Stimulated activated CD8-positive, alpha-beta memory T cell treated with anti-CD3 and anti-CD28 coated beads, Interleukin-7, amount 100 ng/mL, for 4 hours (primary cell): ENCODE measurements at places on chromosomes 1 and 21.

DNA sequence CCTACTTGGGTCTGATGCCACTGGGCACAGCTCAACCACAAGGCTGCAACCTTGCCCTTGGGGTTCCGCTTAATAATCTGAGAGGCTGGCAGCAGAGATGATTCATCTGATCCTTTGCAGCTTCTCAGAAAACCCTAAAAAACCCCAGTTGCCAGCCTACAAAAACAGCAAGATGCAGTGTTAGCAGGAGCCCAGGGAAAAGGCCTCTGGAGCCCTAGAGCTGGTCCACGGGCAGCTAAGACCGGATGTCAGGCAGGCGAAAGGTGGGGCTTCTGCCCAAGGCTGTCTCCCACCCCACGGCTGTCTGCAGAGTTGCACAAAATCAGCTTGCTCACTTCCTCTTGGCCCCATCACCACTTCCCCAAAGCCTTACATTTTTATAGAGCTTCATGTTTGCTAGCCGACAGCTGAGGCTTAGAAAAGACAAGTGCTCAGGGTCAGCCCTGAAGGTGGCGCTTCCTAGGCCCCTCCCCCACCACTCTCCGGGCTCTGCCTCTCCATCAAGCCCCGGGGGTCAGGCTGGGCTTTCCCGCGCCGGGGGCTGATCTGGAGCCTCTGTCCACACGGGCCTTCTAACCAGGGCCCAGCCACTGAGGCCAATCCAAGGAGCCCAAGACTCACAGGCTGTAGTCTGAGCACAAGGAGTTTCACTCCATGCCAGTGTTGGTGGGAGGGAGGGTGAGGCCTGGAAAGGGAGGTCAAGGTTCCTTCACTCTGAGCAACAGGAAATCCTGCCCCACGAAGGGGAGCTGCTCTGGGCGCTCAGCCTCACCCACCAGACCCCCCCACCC is 4.2 kb upstream of the ADORA3 start:
- DNase-seq = peak; percentile 69

DNA sequence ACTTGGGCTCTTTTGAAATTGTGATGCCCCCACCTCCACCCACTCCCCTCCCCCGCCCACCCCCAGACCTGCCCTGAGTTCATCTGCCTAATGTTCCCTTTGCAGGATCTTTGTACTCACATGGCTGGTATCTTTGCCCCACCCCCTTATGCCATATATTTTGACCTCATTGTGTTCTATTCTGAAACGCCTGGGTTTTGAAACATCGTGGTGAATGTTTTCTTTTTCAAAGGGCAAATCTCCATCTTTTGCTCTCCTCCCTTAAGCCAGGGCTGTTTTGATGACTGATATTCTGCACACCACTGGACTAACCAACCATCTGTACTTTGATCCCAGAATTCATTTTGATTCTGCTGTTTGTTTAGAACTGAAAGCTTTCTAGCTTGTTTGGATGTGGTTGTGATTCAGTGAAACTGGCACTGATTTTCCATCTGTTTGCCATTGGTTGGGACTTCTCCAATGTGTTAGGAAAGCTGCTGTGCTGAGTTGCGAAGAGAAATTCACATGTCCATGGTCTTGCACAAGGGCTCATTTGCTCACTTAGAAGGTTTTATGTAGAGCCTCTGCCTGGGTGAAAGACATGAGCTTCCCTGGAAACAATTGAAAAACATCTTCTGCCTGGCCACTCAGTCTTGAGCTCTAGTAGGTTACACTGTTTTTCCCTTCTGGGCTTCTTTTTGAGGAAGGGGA is 16.5 kb downstream of the SMAP2 start:
- no peak for DNase-seq

GRCh38 chr1:54997711-54997986 is 1.1 kb upstream of the BSND start:
- no peak for DNase-seq

GRCh38 chr1:3457910-3458883 is 3.7 kb downstream of the ARHGEF16 start:
- DNase-seq = no peak

DNA sequence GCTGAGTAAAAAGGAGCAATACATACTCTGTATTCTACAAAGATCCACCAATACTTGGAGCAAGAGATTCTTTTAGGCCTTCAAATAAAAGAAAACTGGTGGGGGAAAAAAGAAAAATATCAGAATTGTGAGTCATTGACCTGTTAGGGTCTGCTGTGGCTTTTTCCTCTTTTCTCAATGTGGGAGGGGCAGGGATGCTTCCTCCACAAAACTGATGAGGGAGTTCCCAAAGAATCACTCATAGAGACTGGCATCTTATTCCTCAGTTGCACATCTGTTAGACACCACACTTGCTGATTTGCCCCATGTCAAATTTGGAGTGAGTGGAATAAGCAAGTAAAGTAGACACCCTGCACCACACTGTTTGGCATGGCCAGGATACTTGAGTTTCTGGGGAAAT is 16.6 kb downstream of the C1orf141 start:
- DNase-seq = no peak

- DNase-seq = no peak
These were observed 33.9 kb downstream of the APP start for GRCh38 chr21:26136671-26137070.

DNA sequence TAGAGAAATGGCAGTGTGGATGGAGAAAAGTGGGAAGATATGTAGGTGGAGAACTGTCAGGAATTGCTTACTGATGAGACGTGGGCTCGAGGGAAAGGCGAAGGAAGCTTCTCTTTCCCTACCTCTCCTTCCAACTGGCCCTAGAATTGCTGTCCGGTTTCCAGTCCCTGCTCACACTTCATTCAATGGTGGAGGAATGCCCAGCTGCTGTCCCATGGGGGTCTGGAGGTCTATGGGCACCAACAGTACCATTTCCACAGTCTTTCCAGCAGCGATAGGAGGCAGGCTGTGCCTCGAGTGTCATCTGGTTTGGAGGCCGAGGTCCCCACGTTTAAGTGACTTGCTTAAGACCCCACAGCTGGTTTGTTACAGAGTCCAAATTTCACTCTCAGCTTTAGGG is 31.5 kb upstream of the CD1D start:
- no peak for DNase-seq

GRCh38 chr1:233333086-233333485 is 5.6 kb downstream of the MAP3K21 start:
- no peak for DNase-seq

- no peak for DNase-seq
These were observed 8.1 kb upstream of the C1orf216 start for GRCh38 chr1:35726450-35727433.

DNA sequence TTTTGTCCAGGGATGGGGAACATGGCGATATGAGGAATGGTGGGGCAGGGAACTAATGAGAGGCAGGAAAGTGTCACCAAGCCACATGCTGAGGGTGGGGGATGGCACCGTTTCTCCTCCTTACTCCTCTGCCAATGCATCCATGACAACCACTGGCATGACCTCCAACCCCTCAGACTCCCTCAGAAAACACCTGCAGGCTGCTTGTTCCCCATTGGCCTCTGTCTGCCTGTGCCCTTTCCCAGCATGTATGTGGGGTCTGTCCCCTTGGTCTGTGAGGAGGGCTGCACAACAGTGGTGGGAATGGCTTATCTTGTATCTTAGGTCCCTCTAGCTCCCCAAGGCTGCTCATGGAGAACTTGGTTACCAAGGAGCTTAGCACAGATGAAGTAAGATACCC is 137.2 kb upstream of the NGF start:
- no peak for DNase-seq

DNA sequence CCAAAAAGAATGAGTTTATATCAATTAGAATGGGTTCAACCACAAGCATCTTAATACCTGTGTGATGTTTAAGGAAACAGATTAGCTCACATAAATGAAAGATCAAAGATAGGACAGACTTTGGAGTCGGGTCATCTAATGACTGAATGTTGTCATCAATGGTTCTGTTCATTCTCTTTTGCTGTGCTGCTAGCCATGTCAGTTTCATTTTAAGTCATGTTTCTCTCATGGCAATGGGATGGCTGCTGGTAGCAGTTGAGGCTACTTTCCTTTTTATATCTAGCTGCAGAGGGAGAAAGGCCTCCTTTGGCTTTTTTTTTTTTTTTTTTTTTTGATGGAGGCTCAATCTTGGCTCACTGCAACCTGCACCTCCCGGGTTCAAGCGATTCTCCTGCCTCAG is 86.9 kb upstream of the SPAG17 start:
- DNase-seq = no peak

- DNase-seq = no peak
These were observed 9.5 kb upstream of the BLACAT1 start for GRCh38 chr1:205465392-205465791.

DNA sequence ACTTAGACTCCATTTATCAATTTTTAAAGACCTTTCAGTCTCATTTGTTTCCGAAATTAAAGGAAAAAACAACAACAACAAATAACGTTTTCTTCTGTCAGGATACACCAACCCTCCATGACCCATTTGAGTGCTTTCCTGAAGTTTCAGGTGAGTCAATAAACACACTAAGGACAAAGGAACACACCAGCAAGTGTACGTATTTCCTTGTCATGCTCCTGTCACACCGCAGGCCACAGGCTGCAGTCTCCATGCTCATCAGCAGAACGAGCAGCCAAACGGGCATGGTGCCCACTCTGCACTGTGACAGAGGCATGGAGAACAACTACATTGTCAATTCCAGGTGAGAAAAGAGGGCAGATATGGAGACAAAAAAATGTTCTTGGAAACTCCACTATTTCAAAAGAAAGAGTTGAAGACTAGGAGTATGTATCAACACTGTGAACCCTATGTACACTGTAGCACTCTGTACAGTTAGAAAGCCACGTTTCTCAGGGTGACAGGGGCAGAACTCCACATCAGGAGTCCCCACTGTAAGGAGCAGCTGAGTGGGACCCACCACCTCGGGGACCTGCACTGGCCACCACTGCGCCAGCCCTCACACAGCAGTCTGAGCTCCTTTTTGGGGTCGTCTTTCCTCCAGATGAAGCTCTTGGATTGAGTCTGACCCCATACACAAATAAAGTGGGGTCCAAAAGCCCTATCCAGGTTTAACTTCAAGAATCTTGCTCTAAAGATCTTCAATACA is 2.6 kb downstream of the PTTG1IP start:
- no peak for DNase-seq

GRCh38 chr1:22031214-22031962 is 21.1 kb upstream of the CDC42 start:
- no peak for DNase-seq

GRCh38 chr1:32902535-32902920 is 1.3 kb upstream of the TMEM54 start:
- DNase-seq = no peak

DNA sequence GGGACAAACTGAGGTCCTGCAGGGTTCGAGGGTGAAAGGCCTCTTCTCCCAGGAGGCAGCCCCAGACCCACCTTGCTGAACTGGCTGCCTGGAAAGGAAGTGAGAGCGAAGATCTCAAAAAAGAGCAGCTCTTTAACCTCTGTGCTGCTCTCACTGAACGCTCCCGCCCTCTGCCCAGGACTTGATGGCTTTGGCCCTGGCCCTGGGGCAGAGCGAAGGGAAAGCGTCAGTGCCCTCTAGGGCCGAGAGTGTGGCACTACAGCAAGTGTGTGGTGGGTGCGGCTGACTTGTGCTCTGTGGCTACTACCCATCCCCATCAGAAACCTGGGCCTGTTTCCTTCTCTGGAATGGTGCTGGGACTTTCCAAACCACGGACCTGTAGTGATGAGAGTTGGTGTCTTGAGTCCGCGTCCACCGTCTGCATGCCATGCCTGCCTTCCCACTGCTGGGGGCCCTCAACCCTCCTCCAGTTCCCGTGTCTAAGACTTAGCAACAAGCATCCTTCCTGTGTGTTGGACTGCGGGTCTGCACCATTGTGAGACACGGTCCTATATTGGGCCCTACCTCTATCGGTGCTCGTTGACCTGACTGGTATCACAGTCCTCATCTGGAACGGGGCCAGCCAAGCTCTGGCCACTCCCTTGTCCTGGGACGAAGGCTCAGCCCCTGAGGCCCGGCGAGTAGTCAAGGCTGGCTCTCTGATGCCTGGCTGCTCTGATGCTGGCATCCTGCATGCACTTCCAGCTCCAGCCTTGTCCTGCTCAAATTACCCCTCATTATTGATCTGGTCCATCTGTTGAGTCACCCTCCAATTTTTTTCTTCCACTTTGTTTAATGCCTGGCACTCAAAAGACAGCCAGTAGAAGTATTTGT is 180.3 kb downstream of the DISC1 start:
- DNase-seq = no peak

GRCh38 chr21:39390212-39390765 is 41.4 kb upstream of the HMGN1 start:
- DNase-seq = no peak

GRCh38 chr1:100354971-100355394 is 2.7 kb downstream of the CDC14A start:
- DNase-seq = no peak

GRCh38 chr1:11535761-11536572 is 57.0 kb downstream of the DISP3 start:
- no peak for DNase-seq

- DNase-seq = no peak
These were observed 150.8 kb upstream of the C1orf105 start for GRCh38 chr1:172269644-172270043.

DNA sequence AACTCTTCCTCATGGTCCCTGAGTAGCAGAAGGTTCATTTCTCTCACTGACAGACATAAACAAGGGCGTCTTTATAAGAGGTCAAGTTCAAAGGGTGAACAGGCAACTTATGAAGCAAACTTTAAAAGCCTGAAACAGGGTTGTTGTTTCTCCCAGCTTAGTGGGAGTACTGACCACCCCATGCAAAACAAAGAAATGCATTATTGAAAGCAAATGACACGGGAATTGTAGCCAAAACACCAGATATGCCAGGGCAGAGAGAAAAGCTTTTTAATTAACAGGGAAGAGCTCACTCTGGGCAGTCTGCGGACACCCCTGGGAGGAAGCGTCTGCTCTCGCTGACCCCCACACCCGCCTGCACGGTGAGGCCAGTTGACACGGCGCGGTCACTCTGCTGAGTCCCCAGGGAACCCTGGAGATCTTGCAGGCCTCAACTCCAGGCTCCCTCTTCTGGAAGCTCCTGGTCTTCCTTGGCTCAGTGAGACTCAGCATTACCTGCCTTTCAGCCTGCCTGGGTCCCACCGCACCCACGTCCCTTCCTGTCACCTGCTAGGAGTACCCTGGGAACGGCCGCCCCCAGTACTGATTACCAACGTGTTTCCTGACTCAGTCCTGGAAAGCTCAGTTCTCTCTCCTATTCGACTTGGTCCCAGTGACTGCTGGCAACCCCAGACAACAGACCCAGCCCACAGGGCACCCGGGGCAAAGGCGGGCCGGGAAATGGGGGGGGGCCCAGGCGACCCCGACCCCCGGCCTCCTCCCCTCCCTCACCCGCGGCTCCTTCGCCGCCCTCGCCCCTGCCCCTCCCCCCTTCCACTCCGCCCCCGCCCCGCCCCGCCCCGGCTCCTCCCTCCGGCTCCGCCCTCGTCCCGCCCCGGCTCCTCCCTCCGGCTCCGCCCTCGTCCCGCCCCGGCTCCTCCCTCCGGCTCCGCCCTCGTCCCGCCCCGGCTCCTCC is 972 bp downstream of the CFAP410 start:
- DNase-seq = peak; percentile 10

- no peak for DNase-seq
These were observed 272.7 kb upstream of the CACYBP start for GRCh38 chr1:174726880-174727585.

GRCh38 chr1:227883641-227884301 is 64.0 kb downstream of the WNT9A start:
- no peak for DNase-seq
